ENCODE measurements at places on chromosomes 5 and 9.

DNA sequence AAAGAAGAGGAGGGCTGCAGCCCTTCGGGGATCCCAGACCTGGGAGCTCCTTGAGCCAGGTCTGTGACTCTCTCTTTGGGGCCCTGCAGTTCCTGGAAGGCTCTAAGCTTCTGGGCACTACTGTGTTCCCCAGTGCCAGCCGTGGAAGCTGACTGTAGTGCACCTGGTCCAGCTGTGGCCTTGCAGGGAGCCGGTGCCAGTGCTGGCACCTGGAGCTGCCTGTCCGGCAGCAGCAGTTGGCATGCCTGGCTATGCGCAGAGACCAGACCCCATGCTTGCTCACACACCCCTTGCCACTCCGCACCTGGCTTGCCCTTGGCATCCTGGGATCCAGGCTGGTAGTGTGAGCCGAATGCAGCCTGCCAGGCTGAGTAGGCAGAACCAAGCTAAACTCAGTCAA, 91.0 kb upstream of the PUM3 start:
- DNase-seq: no peak

GRCh38 chr9:27829621-27830020, 256.3 kb upstream of the C9orf72 start:
- DNase-seq: no peak

DNA sequence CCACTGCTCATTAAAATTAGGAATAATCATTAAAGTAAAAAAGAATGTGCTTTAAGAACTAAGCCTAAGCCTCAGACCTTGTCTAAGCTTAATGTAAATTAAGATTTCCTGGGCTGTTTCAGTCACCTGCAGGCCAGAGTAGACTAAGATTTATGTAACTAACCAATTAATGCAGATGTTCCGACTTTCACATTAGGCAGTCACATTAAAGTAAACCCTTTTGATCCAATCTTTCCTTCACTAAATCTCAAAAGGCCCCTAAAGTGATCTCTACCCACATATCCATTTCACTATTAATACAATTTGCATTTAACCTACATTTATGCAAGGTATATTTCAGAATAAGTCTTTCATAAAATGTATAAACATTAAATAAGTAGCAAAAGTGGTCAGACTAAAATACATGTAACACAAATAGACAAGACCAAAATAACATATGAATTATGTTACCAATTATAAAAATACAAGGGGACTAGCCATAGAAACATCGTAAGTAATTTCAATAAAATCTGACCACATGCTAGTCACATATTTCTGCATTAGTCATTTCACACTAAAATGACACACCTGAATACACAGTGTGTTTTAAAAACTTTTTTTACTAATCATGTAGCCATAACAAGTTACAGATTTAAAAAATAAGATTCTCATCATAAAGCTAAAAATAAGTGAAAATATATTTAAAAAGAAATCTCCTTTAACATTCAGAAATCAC, 7.7 kb downstream of the NR3C1 start:
- DNase-seq: no peak

GRCh38 chr5:58133631-58134296, 326.1 kb downstream of the PLK2 start:
- DNase-seq: no peak

DNA sequence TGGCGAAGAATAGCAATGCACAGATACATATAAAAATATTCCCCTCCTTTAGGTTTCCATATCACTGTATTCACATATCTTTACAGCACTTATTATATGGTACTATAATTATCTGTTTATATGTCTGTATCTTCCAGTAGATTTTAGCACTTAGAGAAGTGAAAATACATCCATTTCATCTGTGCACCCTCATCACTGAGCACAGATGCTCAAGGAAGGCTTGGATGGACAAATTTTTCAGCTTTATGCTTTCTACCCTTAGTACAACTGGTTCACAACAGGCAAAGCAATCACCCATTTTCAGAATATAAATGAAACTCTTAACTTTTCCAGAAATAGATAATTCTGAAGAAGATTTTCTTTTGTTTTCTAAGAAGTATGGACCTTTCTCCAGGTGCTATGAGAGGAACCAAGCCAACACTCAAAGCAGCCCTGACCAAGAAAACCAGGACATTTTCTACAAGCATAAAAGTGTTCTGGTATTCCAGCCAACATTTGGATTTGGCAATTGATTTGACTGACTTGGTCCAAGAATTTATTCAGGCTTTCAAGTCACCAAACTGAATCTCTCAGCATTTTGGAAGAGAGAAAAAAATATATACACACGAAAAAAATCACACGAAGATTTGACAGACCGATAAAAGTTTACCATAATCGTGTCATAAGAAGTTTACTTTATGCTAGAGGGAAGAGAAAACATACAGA, 170.2 kb upstream of the CD180 start:
- DNase-seq: no peak

DNA sequence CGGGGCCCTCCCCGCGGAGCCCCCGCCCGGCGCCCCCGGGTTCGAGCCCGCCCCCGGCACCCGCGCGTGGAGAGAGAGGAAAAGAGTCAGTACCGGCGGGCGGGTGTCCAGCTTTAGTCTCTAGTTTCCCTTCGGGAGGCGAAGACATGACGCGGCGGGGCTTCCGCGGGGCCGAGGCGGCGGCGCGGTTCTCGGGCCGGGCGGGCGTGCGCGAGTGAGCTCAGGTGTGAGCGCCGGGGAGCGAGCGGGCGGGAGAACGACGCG, 181 bp downstream of the DAP start:
- DNase-seq: no peak

GRCh38 chr9:101446732-101447131, 11.2 kb upstream of the ALDOB start:
- DNase-seq: no peak

GRCh38 chr9:13809401-13809800, 504.5 kb downstream of the NFIB start:
- no peak for DNase-seq

GRCh38 chr5:43573058-43573457, 16.2 kb upstream of the PAIP1 start:
- no peak for DNase-seq

GRCh38 chr9:92429836-92430235, 5.6 kb upstream of the OMD start:
- DNase-seq: no peak

- no peak for DNase-seq
These were observed 359.9 kb upstream of the ACTBL2 start for GRCh38 chr5:57842364-57843058.

- no peak for DNase-seq
These were observed 128.9 kb upstream of the IL12B start for GRCh38 chr5:159459132-159459627.

DNA sequence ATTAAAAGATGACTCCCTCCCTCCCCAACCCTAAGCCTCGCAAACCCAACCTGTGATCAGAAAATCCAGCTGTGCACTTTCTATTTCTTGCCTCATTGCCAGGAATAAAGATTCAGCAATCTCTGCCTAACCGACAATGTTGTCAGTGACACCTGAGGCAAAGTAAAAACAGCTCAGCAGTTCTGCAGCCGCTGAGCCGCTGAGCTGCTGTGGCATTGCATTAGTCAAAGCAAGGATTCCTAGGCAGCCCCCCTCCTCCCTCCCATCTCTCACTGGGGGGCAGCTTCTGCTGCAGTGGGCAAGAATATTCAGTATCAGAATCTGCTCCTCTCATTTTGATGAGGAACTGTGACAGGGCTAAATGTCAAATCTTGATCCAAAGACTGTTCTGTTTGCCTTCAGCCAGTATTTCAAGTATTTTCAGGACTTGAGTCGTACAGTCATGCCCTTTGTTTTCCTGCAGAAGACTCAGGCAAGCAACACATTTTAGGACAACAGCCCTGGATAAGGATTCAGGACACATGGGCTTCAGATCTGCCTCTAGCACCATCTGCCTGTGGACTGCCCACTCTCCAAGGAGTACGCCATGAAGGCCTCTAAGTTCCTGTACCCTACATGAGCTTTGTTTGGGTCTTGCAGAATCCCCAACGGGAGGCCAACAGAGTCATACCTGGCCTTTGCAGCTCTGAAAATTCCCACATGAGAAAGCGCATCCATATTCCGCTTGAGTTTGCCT, 41.1 kb upstream of the DAP start:
- DNase-seq: no peak

DNA sequence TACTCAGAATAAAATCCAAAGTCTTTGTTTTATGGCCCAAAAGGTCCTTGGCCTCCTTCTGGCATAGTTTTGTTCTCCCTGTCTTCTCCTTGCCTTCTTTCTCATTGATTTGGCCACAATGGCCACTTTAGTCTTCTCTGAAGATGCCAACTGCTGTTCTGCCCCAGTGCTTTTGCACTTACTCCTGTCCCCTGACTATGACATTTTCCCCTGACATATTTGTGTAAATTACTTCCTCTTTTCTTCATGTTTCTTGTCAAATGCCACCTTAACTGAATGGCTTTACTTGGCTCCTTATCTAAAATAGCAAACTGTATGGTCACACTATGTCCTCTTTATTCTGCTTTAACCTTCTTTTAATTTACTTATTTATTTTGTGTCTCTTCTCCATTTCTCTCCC, 484.7 kb upstream of the ARRDC3 start:
- DNase-seq: no peak

DNA sequence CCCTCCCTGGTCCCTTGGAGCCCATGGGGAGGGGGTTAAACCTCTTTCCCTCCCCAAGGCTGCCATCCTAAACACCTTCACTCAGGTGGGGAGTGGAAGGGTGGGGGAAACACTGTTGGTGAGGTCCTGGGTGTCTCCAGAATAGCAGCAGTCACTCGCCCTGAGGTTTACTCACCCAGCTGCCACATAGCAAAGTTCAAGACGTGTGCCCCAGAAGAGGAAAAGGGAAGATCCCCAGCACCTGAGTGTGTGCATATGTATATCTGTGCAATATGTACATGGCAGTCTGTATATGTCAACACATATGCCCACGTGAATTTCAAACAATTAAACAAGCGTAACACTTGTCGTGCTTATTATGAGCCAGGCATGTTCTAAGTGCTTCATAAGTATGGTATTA, 31.3 kb upstream of the SMU1 start:
- no peak for DNase-seq

DNA sequence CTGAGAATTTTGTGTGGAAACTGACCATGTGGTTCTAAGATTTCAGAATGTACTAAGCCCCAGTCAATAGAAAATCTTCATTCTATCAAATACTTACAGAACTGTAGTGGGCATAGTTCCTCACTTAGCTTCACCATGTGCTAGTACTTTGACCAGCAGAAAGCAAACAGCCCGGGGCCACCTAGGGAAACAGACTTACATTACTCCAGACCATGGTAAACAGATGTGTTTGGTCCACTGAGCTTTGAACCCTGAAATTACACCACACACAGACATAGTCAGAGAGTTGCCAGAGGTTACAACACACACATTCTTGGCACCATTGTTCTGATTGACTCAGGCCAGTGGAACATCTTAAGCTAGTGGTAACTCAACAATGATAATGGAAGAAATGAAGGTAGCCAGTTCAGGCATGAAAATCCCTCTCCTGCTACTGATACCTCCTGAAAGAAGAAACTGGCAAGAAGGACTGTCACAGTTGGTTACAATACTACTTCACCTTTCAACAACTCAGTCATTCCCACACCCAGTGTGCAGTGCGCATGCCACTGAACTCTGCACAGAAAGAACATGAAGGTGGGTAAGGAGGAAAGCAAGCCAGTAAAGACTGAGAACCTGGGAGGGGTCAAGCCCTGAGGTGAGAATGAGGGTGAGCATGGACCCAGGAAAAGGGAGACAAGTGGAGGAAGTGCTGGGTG, 18.7 kb upstream of the LECT2 start:
- no peak for DNase-seq

DNA sequence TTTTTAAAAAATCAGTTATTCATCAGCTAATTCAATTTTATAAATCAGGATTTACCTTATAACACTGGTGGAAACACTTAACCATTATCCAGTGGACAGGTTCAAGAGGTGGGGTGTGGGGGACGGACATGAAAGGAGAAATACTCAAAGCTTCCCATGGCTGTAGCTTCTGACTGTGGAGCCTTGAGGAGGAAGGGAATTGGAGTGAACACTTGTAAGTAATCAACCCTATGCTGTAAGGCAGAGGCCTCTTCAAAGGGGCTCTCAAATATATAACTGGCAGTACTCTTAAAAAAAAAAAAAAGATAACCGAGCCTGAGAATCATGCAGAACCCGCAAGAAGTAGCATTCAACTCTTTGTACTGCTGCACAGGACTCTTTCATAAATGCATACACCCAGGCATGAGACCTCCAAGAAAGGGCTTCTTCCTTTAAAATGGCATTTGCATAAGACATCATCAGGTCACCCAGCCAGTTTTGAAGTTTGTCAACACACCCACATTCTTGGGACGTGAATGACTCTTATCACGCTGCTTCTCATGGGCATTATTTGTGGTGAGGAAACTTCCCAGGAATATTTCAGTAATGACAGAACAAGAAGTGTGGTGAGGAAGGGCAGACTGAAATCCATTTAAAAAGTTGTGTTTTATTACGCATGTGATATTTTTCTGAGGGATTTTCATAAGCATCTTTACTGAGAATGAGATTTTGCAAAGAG, 8.1 kb downstream of the OSMR start:
- no peak for DNase-seq

GRCh38 chr9:129236441-129237145, 58.5 kb upstream of the IER5L start:
- DNase-seq: no peak

GRCh38 chr5:163248333-163248732, 189.1 kb upstream of the CCNG1 start:
- DNase-seq: no peak

GRCh38 chr9:122835313-122835731, 6.9 kb upstream of the PDCL start:
- DNase-seq: no peak

DNA sequence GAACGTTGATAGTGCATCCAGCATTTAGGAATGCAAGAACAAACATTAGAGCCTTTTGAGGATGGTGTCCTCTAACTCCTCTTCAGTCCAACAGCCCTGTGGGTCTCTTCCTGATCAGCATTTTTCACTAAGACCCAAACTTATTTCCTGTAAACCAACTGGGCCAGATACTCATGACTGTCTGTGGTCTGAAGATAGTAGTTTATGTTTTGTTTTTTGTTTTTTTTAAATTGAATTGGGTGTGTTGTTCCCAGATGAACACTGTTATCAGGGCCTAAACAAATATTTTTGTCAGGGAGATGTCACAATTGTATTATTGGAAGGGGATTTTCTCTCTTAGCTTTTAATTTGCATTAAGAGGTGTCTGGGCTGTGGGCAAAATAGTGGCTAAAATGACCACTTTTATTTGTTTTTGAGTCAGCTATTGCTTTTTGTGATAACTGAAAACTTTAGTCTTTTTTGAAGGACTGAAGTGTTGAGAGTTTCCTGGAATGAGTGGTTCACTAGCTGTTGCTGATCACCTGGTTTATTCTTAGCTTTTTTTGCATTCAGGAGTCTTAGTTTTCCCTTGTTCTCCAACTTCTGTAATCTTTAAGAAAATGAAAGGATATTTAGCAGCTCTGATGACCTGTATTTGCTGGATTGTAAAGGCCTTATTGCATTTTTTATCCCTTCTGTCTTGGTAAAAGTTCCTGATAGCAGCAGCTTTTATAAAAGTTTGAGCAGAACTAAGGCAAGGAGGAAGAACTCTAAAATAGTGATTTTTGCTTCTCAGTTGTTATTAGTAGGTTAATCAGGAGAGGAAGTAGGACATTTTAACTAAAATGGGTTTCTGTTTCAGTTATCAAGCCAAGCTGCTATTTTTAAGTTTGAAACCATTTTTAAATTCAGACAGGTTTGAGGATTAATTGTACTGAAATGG, 5.5 kb downstream of the MAN2A1 start:
- no peak for DNase-seq
